Left lobe of liver (tissue), 2 donors: ENCODE measurements at places on chromosomes 6 and 20. TPM values are rescaled to one million over a fixed set of nuclear protein-coding genes. Genes with fewer than 3 reads are reported as not detected.

The ZC3H12D gene
- total RNA-seq, result 0.86 TPM

The NHLRC1 gene
- 2.8 TPM for total RNA-seq

The ANKRD66 gene
- total RNA-seq, result not detected

The LSM14B gene
- 19.6 TPM for total RNA-seq

The RNGTT gene
- 6.1 TPM for total RNA-seq

The REPS1 gene
- 49.4 TPM for total RNA-seq

The RSPO3 gene
- 1.6 TPM for total RNA-seq

The HCRTR2 gene
- total RNA-seq, result not detected

The MYBL2 gene
- total RNA-seq, result 0.63 TPM
